ENCODE measurements at places on chromosomes 16 and 17.

DNA sequence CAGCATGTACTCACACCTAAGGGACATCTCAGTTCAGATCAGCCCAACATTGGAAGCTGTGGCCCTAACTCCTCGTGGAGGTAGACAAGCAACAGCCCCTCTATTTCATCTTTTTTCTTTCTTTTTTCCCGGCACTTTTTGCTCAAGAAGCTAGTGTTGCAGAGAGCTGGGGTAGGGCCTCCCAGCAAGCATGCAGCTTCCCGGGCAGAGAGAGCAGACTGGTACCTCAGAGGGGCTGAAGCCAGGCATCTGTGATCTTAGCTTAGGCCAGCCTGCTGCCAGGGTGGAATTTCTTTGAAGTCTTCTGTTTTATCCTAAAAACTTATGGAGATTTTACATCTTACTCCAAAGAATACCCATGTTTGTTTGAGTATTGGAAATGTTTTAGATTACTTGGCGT, 195.4 kb downstream of the C16orf95 start:
- DNase-seq: no peak

DNA sequence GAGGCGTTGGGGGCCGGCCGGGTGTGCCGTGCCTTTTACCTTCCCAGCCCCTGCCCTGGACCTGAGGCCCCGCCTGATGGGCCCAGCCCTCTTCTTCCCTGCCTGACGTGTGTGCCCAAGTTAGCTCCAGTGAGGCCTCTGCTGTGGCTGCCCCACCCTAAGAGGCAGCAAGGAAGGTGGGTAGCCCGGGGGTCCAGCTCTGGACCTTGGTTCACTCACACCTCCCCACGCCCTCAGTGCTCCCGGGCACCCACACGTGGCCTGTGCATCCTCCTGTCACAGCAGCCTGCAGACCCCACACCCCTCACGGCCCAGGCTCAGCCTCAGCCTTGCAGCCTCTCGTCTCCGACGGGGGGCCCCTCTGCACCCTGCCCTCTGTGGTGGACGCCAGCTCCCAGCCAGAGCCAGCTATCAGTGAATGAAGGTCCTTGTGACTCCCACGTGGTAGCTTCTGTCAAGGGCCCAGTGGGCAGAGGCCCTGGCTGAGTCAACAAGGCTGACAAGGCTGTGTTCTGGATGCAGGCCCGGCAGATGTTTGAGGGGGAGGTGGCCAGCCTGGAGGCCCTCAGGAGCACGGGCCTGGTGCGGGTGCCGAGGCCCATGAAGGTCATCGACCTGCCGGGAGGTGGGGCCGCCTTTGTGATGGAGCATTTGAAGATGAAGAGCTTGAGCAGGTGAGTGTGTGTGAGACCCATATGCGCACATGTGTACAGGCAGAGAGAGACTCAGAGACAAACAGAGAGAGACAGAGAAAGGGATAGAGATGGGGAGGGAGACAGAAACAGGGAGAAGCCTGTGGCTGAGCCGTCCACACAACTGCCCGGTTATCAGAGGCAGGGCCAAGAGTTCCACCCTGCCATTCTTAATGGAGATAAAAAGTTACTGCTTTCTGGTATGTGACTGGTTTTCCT, 2.8 kb downstream of the FN3K start:
- no peak for DNase-seq

DNA sequence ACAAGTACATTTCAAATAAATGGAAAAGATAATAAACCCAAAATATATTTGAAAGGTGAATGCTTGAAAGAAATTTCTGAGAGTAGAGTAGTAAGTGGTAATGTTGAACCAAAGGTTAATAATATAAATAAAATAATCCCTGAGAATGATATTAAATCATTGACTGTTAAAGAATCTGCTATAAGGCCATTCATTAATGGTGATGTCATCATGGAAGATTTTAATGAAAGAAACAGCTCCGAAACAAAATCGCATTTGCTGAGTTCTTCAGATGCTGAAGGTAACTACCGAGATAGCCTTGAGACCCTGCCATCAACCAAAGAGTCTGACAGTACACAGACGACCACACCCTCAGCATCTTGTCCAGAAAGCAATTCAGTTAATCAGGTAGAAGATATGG, 84.2 kb downstream of the C17orf58 start:
- no peak for DNase-seq

DNA sequence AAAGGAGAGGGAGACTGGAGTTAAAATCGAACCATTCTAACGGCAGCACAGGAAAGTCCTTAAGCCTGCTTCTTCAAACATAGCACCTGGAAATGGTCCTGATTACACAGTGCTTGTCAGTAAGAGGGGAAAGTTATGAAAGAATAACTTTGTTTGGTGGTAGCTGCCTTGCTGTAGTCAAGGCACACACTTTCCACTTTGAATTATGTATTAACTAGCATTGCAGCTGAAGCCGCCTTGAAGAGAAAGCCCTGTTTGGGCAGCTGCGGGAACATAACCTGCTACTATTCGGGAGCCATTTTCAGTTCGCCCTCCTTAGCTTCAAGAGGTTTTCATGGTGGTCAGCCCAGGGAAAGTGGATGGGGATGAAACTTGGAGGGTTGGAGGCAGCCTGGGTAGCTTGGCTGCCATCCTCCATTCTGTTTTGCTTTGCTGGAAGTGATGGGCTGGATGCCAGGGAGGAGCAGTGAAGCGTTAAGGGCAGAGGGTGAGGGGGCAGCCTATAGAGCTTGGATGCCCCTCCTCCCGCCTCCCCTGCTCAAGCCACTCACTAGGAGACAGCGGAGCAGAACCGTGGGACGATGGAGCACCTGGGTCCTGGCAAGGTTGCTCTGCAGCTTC, 5.3 kb upstream of the HAS3 start:
- no peak for DNase-seq

GRCh38 chr16:67734731-67735201, 15.7 kb upstream of the GFOD2 start:
- DNase-seq: no peak

Data from B cell (primary cell).